ENCODE measurements at places on chromosomes 3 and 15.

DNA sequence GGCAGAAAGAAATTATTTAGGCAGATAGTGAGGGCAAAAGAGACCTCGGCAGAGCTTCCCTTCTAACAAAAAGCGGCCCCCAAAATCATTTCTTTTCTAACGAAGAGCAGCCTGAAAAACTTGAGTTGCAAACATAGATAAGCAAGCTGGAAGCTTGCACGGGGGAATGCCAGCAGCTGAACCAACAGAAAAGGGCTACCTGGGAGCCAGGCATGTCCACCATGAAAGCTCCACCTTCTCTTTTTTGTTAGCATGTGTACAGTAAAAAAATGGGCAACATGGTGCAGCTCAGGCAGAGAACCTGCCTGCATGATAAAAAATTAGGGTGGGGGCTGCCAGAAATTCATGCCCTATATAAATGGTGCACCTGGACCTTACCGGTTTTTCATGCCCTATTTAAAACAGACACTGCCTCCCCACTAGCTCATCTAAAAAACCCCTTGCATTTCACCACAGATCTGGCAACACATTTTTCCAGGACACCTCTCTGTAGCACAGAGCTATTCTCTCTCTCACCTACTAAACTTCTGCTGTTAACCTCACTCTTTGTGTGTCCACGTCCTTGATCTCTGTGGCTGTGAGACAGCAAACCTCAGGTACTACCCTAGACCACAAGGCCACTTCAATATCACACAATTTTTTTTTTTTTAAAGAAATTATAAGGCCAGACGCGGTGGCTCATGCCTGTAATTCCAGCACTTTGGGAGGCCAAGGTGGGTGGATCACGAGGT lies 18.7 kb downstream of the SLC33A1 start:
- DNase-seq = no peak

DNA sequence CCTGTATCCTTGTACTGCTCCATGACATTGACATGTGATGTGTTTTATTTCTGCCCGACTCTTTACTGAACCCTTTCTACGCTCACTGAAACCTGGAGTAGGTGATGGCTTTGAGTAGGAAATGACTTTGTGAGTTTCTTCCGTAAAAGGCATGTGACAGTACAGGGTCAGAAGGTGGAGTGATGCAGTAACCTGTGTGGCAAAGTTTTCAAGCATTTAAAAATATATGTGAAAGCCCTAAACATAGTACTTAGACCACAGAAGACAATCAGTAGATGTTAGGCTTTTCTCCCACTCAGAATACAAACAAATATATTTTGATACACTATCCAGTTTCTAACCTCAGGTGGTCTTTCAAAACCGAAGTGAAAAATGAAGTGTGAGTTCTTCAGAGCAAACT lies 31.3 kb upstream of the SACM1L start:
- DNase-seq = no peak

GRCh38 chr3:53820084-53820483 lies 26.1 kb downstream of the CHDH start:
- no peak for DNase-seq

GRCh38 chr3:20999661-21000060 lies 751.3 kb downstream of the ZNF385D start:
- no peak for DNase-seq

GRCh38 chr3:115975796-115976195 lies 352.5 kb downstream of the GAP43 start:
- DNase-seq = no peak

DNA sequence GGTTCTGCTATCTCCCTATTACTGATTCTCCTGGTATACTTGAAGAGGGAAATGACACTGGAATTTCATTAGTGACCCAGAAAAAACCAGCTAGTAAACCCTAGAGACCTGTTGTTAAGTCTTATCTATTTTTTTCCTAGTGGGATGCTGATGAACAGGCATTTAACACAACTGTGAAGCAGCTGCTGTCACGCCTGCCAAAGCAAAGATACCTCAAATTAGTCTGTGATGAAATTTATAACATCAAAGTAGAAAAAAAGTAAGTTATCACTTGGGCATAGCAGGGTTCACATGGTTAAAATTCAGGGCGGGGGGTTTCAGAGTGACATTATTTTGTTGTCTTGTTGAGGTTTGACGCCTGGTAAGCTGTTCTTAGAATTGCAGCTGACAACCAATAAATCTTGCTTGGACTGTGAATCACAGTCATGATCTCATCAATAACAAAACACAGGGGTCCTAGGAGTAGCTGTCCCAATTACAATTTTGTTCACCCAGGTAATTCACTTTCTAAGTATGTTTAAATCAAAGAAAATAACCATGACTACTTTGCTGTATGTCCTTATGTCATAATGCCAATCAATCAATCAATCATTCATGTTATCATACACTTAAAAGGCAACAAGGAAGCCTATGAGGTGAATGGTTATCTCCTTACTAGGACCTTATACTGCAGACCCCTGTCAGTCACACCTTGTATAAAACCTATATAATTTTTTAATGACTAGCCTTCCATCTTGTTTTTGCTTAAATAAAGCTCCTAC lies 4.6 kb downstream of the SRP14 start:
- no peak for DNase-seq

DNA sequence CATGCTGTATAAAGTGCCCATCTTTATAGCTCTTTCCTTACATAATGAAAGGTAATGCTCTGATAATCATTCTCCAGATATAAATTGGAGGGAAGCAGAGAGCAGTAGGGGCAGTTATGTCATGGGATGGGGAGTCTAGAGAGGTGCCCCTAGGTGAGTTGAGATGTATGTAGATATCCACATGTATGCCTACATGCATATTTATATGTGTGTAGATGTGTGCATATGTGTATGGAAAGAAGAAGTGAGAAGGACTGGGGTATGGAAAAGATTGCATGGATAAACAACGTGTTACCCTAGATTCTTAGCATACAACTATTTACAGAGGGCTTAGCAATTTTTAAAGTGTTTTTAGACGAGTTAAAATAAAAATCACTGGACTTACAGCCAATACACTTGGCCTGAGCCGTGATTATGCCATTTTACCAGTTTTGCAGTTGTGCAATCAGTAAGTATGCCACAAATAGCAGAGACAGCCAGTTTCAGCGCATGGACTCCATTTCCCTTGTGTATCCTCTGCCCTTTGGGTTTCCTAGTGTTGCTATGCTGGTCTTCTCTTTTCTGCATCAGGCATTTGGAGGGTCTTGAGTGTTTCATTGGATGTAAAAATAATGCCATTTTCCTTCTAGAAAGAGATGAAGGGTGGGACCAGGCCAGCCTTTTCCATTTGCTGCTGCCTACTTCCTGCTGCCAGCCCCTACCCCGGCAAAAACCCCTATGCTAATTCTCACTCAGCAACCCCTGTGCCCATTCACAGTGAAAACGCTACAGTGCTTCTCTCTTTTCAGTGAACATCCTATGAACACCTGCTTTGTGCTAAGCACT lies 199.4 kb upstream of the NR2E3 start:
- DNase-seq = no peak

DNA sequence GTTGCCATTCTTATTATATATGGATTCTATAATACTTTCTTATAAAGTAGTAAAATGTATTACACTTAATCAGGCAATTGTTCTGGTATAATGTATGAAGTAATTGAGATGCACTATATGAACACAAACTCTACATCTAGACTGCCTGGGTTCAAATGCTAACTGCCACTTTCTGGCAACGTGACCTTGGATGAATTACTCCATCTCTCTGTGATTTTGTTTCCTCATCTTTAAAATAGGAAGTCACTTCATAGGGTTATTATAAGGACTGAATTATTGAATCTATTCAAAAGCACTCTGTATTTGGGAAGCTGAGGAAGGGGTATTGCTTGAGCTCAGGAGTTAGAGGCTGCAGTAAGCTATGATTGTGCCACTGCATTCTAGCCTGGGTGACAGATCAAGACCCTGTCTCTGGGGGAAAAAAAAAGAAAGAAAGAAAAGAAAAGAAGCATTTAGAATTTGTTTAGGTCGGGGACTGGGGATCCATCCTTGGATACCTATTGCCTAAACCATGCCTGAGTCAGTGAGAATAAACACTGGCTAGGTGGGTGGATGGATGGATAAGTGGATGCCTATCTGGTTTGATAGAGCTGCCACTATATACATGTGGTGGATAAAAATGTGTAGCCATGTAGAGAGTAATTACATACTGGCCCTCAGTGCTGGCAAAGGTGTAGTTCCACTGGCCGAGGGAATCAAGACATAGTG lies 2.5 kb downstream of the TM4SF1 start:
- DNase-seq = no peak

DNA sequence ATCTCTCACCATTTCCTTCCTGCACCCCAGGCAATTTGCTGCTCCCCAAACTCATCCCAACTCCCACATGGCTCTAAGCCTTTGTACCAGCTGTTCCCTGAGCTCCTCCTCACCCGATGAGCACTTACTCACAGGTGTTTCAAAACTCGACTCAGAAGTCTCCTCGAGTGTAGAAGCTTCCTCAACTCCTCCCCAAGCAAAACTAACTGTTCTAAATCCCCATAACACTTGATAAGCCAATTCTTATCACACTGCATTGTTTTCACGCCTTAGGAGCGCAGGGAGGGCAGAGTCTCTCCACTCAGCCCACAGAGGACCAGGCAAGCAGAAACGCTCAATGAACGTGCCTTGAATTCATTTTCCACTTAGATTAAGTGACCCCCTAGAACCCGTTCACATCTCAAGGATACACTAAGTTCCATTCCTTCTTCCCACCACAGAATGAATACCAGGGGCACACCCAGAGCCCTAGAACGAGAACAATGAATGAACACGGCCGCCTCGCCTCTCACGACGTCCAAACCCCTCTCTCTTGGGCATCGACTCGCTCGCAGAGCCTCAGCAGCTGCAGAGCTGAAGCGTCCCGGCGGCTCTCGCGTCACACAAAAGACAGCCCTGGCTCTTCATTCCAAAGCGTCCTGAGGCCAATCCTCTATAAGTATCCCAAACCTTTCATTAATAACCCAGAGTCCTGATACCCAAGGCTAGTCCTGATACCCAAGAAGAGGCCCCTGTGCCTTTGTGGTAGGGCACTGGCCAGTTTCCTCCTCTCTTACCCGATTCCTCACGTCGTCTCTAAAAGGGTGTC lies 1.1 kb downstream of the RAF1 start:
- peak; percentile 13 for DNase-seq

- no peak for DNase-seq
Measured at GRCh38 chr15:63986751-63987341, 59.4 kb downstream of the DAPK2 start.

DNA sequence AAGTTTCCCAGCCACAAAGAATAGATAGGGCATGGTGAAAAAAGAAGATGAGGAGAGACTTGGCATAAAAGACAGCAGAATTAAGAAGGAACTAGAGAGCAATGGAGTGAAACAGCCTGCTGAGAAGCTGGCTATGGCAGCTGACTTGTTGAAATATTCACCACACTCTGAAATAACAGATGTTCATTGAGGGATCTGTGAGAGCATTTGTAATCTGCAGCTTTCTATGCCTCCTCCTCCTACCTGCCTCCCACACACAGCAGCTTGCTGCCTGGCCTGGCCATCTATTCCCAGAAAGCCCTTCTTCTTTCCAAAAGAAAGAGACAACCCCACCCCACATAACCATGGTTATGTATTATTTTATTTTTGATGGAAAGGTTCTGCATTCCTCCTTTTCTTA lies 303.9 kb downstream of the GAP43 start:
- DNase-seq = no peak

GRCh38 chr3:72720566-72720965 lies 127.7 kb downstream of the SHQ1 start:
- DNase-seq = no peak

- no peak for DNase-seq
Measured at GRCh38 chr3:156816091-156816793, 9.9 kb upstream of the LEKR1 start.

- no peak for DNase-seq
Measured at GRCh38 chr3:126991366-126992200, 8.7 kb downstream of the PLXNA1 start.

GRCh38 chr3:141878817-141879216 lies 2.4 kb downstream of the ATP1B3 start:
- DNase-seq = no peak

Measured in stromal cell of bone marrow (primary cell).